ENCODE measurements at places on chromosomes 12 and 14.

DNA sequence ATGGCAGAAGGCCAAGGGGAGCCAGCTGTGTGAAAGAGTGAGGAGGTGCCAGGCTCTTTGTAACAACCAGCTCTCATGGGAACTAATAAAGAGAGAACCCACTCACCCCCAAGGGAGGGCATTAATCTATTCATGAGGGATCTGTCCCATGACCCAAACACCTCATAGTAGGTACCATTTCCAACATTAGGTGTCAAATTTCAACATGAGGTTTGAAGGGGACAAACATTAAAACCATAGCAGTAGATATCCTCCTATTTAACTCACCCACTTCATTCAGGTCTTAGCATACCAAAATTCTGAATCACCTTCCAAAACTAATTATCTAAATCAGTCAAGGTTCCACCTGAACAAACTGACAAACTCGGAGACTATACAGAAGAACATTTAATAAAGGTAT is 75.3 kb downstream of the PPFIA2 start:
- DNase-seq = no peak

DNA sequence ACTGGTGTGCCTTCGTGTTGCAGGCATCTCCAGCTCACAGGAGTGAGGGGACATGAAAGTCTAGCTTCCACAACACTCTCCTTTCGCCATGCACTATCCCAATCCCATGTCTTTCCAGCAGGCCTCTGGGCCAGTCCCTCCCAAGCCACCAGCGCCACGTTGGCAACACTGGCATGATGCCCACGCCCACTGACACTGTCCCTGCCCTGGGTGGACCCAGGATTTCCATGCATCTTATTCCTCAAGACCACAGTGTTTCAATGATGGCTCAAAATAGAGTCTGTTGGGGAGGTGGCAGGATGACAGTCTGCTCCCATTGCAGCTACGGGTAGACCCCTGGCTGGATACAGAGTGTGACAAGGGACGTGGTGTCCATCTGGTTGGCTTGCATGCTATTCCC is 2.3 kb downstream of the SP7 start:
- no peak for DNase-seq

DNA sequence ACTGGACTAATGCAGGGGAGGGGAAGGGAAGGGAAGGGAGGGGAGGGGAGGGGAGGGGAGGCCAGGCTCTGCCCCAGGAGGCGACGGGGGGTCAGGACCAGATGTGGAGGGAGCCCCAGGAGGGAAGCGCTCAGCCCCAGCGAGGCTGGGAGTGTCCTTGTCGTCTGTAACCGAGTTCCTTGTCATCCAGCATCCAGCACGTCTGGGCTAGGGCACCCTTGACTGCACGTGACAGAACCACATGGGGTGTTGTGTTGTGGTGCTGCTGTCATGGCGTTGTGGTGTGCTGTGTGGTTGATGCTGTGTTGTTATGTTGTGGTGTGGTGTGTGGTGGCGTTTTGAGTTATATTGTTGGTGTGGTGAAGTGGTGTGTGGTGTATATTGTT is 28.4 kb upstream of the SFSWAP start:
- DNase-seq = no peak

DNA sequence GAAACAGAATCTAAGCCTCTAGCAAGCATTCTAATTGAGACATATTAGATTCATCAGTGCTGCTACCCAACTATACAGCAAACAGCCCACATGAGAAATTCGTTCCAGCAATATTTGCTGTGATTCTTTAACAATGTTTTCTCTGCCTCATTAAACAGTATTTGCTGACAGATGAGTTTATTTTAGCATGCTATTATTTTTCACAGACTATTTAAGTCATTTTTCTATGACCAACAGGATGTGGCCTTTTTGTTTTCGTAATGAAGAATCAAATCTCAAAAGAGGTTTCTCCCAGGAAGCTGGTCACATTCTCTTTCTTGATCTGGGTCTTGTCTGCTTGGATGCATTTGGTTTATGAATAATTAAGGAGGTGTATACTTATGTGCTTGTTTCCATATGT is 23.2 kb upstream of the SERPINA12 start:
- DNase-seq = no peak

DNA sequence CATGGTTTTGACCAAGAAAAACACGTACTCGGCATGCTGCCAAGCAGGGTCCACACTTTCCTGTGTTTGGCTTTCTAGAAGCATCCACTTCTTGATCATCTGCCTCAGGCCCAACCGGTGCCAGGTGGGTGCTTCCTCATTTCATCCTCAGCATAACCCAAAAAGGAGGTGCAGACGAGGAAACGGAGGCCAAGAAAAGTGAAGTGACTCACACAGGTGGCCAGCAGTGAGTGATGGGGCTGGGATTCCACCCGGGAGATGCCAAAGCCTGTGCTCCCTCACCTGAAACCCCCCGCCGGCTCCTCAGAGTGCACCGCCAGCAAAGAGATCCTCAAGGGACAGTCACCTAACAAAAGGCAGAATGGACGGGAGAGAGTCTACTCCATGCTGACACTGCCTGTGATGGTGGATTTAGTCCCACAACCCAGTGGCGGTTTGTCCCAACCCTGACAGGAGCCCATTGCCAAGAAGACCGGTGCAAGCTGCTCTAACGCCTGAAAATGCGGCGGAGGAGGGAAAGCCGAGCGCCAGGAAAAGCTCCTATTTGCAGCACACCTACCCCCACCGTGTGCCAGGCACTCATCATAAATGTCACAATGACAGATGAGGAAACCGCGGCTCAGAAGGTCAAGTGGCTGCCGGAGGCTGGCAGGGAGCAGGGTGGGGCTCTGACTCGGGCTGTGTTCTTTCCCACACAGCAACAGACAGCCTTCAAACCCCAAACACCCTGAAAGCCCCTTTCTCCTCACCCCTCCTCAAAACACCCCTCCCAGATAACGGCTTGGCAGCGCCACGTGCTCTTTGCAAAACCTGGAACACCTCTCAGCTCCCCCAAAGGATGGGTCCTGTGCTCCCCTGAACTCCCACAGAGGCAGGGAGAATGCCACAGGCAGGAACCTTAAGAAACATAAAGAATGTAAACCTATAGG is 18.8 kb downstream of the BCL11B start:
- DNase-seq = no peak

DNA sequence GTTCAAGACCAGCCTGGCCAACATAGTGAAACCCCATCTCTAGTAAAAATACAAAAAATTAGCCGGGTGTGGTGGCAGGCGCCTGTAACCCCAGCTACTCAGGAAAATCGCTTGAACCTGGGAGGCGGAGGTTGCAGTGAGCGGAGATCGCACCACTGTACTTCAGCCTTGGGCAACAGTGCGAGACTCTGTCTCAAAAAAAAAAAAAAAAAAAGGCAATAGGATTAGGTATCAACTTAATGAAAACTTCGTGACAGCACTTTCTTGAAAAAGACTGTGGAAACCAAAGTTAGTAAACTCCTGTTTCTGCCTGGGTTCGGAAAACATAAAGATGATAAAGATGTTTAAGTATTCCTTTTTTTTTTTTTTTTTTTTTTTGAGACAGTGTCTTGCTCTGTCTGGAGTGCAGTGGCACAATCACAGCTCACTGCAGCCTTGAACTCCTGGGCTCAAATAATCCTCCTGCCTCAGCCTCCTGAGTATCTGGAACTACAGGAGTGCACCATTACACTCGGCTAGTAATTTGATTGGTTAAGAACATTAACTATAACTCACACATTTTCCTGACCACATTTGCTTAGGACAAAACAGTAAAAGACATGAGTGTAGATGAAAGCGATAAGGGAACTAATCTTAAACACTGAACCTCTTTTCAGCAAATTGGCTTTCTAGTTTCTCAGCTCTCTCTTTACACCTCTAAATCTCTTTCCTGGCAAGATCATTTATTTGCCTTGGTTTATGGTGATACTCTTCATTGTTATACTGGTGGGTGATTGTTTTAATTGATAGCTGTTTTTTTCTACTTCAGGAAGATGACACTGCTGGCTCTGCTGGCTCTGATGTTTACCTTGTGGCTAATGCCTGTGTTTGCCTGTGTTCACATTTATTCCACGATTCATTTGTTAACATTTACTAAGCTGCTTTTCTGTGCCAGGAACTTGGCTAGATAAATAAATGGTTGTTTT is 15.8 kb downstream of the HIF1A start:
- DNase-seq = no peak

GRCh38 chr12:76790564-76791552 is 26.9 kb downstream of the ZDHHC17 start:
- DNase-seq = no peak

- no peak for DNase-seq
Observed at GRCh38 chr12:18428416-18428815, 167.1 kb downstream of the PIK3C2G start.

GRCh38 chr12:64063121-64063520 is 159.0 kb downstream of the KICS2 start:
- DNase-seq = no peak

DNA sequence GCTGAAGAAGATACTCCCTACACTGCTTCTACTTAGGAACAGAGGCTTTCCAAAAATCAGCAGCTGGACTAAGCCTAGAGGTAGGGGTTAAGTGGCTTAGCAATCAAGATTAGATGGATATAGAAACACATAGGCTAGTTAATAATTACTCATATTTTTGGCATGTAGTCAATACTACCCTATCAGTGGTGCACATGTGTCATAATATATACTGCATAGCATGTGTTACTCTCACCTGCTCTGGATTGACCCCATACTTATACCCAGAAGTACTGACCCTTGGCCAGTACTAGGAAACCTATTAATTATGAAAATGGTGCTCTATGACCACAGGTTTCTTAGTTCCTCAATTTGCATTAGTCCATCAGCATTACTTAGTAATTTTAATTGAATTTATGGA is 528.4 kb upstream of the LMO3 start:
- DNase-seq = no peak

GRCh38 chr12:67223225-67223624 is 45.9 kb upstream of the CAND1 start:
- no peak for DNase-seq
